ENCODE measurements at places on chromosomes 13 and 19.

GRCh38 chr19:2315121-2315817 is 7.3 kb upstream of the LINGO3 start:
- no peak for DNase-seq

GRCh38 chr19:8331263-8331845 is 10.1 kb downstream of the RPS28 start:
- no peak for DNase-seq

DNA sequence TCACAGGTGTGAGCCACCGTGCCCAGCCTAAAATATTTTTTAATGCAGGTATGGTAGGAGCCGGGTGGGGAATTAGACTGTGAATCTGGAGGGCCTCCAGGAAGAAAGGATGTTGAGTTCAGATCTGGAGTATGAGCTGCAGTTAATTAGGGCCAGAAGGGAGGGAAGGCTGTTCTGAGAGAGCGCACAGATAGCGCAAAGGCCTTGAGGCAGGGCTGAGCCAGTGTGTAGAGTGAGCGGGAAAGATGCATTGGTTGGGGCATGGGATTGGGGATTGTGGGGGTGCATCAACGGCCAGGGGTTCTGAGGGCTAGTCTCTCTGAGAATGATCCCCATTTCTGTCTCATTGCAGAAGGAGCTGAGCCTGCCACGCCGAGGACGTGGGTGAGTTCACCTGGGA is 9.7 kb downstream of the MAST3 start:
- DNase-seq, result no peak

DNA sequence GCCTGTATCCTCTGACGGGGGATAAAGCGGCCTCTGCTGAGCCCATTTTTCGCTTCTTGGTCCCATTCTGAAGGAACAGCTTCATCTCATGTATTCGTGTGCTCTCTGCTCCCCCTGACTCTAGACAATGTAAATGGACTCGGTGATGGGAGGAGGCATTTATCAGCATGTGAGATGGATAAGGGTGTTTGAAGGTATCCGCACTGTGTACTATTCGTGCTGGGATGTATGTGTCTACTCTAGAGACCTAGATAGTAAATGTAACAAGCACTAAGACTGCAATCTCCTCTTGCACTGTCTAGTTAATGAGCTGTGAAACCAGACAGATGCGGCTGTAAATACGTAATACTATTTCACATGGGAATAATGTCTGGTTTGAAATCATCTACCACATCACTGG is 134.6 kb upstream of the ARGLU1 start:
- DNase-seq, result no peak

DNA sequence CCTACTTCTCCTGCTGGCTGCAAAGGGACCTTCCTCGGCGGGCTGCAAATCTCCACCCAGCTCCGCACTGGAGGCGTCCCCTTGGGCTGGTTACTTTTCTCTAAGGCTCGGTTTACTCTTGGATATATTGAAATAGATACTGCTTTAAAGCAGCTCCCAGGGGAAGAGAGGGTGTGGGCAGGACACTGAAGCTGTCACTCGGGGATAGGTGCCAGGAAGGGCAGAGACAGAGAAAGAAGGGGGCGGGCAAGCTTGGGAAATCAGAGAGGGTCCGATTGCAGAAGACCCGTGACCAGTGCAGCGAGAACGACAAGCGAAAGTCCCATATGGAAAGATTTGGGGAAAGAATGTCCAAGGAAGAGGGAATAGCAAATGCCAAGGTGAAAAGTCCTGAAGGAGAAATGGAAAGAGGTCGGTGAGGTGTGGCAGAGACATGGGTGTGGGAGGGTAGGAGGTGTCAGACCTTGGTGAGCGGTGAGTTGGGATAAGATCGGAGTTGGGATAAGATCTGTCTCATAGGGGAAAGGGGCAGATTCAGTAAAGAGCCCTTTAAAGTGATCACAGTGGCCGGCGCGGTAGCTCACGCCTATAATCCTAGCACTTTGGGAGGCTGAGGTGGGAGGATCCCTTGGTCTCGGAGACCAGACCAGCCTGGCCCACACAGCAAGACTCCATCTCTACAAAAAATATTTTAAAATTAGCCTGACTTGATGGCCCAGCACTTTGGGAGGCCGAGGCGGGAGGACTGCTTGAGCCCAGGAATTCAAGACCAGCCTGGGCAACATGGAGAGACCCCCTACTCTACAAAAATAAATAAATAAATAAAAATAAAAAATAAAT is 618 bp downstream of the THSD8 start:
- no peak for DNase-seq

GRCh38 chr13:26051657-26052311 is at the start of gene SHISA2:
SHISA2 (minus strand) TSS chr13:26052016; CDS start chr13:26050975, 1,041 bp downstream.
- DNase-seq, result no peak

- no peak for DNase-seq
These were observed 1.6 kb downstream of the REEP6 start for GRCh38 chr19:1492474-1493006.

Measured in uterus (tissue), 4 donors.